ENCODE measurements at places on chromosomes 7 and 10.

- no peak for DNase-seq
Observed at GRCh38 chr7:6367701-6368211, 80.0 kb downstream of the DAGLB start.

- DNase-seq = no peak
Observed at GRCh38 chr7:30178748-30179436, 44.1 kb downstream of the MTURN start.

DNA sequence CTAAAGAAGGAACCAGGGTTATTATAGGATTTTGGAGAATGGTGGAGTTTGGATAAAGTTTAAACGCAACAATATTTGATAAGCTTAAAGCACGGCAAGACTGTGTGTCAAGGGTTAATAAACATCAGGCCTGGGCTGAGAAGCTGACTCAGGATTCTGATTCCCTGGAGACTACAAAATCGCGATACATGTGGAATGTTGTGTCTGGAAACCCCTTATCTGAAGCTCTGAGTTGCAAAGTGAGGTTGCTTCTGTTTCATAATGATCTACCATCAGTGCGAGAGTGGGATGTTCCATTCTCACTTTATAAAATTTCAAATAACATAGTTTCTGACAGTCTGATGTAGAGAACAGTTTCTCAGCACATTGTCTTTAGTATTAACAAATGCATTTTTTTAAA is 7.8 kb downstream of the C1GALT1 start:
- peak; percentile 42 for DNase-seq

DNA sequence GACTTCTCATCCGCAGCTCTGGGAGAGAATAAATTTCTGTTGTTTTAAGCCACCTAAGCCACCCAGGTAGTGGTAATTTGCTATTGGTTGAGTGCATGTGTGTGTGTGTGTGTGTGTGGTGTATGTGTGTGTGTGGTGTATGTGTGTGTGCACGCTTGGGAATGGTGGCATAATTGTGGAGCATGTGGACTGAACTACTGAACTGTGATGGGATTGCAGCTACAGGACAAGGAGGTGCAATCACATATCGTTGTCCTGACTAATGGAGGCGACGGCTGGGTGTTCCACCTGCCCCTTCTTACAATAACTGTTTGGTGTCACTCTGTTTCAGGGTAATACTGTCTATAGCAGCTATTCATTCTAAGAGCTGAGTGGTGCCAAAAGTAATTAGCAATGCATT is 448.7 kb upstream of the PFKP start:
- no peak for DNase-seq

DNA sequence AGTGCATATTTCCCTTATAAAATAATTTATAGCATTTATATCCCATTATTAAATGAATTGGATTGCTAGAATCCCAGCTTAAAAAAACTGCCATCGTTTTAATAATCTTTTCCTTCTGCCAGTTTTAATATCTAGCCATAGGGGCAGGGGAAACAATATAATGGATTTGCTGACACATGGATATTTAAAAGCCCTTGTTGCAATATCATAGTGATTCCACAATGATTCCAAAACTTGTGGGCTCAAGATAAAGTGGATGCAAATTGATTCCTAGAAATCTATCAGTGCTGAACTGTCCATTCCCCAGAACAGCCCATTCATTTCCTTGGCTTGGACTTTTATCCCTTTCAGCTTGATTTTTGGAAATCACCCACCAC is 2.6 kb downstream of the CPA2 start:
- no peak for DNase-seq

GRCh38 chr7:117892821-117893220 is 19.6 kb upstream of the CTTNBP2 start:
- no peak for DNase-seq

- DNase-seq = no peak
Observed at GRCh38 chr7:158282461-158283001, 305.1 kb downstream of the PTPRN2 start.

GRCh38 chr7:142898377-142899170 is 13.0 kb upstream of the TRPV6 start:
- DNase-seq = no peak

DNA sequence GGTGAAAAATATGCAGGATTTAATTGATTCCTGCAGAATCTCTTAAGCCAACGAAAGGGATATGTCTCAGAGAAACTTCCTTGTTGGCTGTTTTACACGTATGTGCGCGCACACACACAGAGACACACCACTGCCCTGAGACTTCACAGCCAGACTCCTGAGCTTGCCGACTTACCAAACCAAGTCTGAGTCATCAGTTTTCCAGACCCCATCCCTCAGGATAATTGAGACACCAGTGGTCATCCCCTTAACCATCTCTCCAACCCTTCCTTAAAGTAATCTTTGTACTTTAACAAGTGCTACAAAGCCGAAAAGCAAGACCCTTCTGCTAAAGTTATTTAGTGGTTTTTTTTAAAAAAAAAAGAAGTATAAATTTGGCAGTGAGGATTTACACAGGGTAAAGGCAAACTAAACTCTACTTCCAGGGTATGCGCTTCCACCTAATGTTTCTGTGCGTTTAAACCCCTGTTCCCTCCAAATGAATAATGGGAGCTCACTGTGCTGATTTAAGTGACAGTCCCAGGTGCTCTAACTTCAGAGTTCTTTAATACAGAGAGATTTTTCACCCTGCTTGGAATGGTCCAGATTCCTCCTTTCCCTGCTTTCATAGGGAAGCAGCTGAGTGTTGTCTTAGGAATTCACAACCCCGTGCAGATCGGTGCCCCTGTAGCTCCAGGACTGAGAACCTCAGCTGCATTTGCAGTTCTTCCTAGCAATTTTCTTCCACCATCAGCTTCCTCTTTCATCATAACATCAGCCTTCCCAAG is 198.5 kb downstream of the INHBA start:
- no peak for DNase-seq
